HuH-7.5 (cell line): ENCODE measurements at places on chromosomes 1 and 21.

DNA sequence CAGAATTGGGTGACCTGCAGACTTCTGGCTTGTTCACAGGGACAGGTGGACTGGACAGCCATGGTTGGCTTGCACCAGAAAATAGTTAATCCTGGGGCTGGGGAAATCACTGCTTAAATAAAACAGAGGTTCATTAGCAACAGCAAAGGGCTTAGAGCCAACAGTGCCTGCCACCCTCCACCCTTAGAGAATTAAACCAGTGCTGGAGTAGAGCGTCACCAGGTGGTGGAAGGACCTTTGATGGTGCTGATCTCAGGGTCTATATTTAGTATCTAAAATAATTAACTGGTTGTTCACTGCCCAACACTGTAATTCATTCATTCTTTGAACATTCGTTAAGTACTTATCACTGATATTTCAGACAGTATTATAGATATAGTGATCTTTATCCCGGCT is 34.7 kb upstream of the PDE9A start:
- DNase-seq, result no peak

GRCh38 chr1:4319496-4319895 is 334.9 kb upstream of the AJAP1 start:
- DNase-seq, result no peak

DNA sequence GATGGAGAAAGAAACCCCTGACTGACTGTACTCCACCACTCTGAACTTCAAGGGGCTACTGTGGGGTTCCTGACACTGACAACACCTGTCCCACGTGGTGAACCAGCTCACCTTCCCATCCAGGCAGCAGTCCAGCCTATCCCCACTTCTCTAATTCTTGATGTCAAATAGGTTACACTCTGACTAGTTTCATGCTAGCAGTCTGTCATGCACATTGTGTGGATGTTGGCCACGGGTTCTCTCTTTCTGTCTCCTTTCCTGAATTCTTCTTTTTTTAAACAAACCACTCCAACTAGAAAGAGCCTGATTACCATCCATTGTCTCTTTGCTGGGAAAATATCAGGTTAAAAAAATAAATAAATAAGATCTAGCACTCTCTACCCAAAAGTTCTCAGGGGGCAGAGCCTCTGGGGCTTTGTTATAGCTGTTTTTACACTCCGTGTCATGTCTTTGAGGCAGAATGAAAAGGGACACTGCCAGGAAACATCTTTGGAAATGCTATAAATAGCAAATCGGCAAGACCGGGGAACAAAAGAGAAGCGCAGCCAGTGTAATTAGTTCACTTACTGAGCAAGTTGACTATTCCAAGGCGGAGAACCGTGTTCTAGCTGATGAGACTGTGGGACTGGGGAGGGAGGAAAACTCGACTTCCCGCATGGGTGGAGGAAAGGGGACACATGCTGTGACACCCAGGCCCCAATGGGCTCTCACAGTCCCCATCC is 356.1 kb downstream of the OMA1 start:
- no peak for DNase-seq

DNA sequence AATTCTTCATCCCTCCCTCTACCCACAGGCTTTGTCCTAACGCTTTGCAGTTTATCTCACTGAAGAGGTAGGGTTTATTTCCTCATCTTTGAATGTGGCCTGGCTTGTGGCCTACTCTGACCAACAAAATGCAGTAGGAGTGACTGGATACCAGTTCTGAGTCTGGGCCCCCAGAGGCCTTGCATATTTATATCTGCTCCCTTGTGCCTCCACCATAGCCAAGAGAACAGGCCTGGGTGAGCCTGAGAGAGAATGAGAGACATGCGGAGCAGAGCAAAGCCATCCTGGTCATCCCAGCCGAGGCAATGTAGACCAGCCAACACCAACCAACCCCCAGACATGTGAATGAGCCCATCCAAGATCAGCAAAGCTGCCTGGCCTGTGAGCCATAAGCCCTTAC is 30.3 kb downstream of the SMIM12 start:
- no peak for DNase-seq

DNA sequence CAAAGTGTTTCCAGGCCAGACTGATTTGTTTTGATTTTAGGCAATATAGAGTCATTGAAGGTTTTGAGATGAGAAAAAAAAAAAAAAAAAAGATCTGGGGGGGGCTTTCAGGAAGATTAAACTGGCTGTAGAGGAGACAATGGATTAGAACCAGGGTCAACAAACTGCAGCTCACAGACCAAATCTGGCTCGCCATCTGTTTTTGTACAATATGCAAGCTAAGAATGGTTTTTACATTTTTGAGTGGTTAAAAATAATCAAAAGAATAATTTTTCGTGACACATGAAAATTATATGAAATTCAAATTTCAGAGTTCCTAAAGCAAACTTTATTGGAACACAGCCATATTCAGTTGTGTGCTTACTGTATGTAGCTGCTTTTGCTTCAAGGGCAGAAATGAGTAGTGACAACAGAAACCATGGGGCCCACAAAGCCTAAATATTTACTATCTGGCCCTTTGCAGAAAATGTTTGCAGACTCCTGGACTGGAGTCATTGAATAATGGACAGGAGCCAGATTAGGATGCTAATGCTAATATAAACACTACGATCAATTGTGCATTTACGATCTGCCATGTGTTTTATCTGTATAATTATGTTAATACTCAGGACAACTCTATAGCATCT is 375.7 kb upstream of the DAB1 start:
- no peak for DNase-seq

DNA sequence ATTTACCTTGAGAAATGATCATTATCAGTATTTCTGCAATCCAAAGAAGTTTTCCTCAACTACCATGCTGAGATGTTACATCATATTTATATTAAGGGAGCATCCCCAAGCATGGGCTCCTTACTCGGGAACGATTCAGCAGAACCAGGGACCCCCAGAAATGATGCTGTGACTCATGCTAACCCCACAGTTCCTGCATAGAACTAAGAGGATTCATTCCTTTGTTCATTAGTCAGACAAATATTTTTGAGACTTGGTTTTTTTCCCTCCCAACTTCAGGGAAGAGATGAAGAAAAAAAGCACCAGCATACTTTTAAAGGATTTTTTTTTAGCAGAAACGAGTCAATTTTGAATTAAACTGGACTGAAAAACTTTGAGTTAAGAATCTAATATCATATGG is 49.2 kb upstream of the COL24A1 start:
- DNase-seq, result no peak

DNA sequence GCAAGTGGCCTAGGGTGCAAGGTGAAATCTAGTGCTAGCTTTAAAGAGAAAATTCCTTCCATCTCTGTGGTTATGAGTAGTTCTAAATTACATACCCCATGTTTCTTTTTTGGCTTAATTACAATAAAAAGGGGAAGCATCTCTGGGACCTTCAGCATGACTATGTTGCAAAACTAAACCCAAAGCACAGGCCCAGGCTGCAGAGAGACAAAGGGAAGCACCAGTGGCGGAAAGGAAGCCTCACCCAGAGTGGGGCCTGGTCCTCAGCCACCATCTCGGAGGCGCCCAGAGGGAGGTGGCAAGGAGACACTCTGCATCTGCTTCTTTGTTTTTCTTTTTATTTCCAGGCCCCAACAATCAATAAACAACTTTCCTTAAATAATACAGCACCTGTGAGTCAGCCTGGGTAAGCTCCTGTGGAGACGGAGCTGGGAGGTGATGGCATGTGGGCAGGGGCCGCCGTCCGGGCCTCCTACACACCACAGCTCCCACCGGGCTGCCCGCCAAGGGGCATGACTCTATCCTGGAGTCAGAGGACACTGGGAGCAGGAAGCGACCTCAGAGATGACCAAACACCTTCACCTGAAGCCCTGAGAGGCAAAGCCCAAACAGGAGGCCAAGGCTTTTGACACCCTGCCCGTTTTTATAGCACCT is 21.7 kb downstream of the ITPKB start:
- DNase-seq, result no peak

DNA sequence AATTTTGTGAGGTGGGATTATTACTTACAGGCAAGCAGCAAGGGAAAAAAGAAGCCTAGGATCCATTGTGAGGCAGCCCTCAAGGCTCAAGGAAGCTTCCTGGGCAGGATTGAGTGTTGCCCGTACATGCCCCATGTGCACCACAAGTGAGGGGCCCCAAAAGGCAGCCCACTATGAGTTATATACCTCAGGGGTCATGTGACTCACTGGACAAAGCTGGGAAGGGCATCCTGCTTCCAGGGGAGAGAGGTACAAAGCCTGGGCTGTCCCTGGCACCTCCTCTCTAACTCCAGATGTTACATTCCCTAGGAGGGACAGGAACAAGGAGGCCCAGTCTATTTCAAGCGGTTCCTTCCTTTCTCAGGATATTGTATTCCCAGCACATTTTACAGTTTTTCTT is 34.0 kb upstream of the CD1D start:
- DNase-seq, result no peak

DNA sequence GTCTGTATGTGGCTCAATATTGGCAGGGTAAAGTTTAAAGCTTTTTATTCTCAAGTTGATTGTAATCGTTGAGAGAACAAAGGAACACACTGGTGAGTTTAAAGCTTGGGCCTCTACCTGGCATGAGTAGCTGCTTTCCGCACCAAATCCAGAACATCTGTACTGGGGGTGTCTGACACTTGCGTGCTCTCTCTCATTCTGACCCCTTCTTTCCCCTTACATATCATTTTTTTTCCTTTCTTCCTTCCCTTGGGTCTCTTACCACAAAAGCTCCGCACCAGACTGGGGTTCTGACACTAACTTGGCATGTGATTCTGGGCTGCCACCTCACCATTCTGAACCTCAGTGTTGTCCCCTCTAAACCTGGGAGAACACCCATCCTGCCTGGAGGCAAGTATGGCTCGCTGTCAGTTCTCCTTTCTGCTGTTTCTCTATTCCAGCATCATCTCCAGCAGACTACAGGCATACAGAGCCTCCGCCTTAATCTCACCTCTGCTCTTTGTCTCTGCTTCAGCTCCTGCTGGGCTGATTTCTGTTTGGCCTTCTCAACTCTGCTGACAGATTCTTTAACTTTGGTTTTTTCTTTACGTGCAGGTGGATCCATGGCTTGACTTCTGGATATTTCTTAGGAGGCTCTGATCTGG is 859 bp upstream of the ERMAP start:
- DNase-seq, result no peak

GRCh38 chr1:198657550-198658064 is 18.8 kb downstream of the PTPRC start:
- no peak for DNase-seq

DNA sequence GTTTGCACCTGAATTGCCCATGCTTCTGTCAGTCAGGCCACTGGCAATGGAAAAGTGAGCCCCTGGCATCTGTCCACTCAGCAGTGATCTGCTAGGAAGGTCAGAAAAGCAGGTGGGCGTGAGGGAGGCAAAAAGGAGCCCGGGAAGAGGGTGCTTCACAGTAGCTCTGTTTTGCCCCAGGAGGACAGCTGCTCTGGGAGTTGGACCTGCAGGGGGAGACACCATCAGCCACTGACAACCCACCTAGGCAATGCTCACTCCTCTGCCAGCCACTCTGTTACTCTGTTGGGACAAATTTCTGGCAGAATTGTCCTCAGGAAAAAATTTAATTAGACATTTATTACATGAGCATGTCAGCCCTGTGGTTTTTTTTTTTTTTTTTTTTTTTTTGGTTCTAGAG is 146.4 kb downstream of the LRIG2 start:
- no peak for DNase-seq

- DNase-seq, result no peak
Measured at GRCh38 chr1:93878501-93878888, 511 bp downstream of the DNTTIP2 start.

DNA sequence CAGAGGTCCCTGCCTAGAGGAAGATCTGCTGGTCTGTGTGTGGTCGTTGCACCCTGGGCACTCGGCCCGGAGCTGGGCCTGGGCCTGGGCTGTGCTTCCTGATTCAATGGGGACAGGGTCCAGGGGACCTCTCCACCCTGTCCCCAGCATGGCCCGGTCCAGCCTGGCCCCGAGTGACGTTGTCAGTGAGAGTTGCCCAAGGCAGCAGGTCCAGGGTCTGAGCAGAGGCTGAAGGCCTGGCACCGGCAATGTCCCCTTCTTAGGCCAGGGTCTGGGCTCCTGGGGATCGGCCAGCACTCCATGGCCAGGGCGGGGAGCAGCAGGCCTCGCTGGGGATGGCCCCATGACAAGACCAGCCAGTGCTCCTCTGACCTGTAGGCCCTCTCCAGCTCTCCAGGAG is 15.6 kb upstream of the PEX10 start:
- DNase-seq, result no peak

- DNase-seq, result no peak
Measured at GRCh38 chr1:57860325-57860724, 436.5 kb upstream of the DAB1 start.

DNA sequence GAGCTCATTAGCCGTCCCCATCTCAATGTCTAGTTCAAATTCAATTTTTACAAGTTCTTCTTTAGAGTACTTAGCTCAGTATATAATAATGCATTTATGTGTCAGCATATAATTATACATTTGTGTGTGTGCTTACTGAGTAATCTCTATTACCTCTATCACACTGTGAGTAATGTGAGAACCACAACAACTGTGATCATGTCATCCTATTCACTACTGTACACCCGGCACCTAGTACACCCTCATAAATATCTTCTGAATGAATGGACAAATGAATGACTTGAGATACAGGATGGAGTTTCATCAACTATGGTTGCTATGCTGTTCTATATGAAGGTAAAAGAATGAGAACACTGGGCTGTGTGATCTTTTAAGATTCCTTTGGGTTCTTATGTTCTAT is 124.0 kb downstream of the GPATCH2 start:
- no peak for DNase-seq

DNA sequence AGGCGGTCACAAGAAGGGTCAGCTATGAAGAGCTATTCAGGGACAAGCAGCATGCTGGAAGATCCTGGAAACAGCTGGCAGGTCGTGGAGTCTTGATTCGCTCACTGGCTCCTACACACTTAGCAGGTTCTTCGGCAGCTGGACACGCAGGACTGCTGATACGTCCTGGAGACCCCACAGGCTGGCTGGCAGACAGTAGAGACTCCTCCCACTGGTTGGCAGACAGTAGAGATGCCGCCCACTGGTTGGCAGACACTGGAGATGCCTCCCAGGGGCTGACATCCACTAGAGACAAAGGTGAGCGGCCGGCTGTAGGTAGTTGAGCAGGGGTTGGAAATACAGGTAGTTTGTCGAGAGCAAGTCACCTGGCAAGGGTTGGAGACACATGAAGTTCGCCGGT is 466 bp downstream of the KRTAP11-1 start:
- DNase-seq, result no peak

DNA sequence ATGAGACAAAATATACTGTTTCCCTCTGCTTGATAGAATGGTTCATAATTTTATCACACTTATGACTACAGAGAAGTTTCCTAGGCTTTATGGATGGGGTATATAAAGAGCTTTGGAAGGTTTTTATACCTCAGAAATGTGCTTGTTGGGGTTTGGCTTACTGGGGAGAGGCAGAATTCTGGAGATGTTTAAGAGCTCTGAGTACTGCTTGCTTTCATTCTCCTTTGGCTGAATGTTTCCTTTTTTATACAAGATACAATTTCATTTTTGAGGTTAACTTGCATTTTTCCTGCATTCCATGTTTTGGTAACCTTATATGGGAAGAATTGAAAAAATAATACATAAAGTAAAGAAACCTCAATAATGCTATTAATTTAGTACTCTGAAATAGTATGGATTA is 157.7 kb upstream of the COL11A1 start:
- no peak for DNase-seq
